ENCODE measurements at places on chromosomes 4 and X.

- no peak for DNase-seq
These were observed 18.4 kb upstream of the FAM47E start for GRCh38 chr4:76233083-76233482.

GRCh38 chr4:41670982-41671381 is 77.5 kb downstream of the PHOX2B start:
- no peak for DNase-seq

- no peak for DNase-seq
These were observed 59.4 kb upstream of the NAP1L5 start for GRCh38 chr4:88757067-88757466.

DNA sequence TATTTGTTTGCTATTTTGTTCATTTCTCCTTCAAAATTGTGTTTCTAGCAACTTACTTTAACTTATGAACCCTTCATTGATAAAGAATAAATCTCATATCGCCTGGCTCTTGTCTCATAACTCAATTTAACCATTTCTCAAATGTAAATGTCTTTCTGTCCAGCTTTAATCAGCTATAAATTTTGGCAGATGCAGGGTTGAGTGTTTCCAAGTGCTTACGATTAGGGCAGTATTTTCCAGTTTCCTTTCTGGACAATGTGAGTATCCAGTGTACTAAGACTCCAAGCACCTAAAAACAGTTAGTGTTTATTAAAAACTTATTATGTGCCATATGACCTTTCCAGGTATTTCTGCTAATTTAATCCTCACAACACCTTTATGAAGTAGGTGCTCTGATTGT is 218.6 kb upstream of the GK2 start:
- no peak for DNase-seq

- DNase-seq, result no peak
These were observed 292.5 kb downstream of the CAMK2D start for GRCh38 chr4:113469023-113469390.

DNA sequence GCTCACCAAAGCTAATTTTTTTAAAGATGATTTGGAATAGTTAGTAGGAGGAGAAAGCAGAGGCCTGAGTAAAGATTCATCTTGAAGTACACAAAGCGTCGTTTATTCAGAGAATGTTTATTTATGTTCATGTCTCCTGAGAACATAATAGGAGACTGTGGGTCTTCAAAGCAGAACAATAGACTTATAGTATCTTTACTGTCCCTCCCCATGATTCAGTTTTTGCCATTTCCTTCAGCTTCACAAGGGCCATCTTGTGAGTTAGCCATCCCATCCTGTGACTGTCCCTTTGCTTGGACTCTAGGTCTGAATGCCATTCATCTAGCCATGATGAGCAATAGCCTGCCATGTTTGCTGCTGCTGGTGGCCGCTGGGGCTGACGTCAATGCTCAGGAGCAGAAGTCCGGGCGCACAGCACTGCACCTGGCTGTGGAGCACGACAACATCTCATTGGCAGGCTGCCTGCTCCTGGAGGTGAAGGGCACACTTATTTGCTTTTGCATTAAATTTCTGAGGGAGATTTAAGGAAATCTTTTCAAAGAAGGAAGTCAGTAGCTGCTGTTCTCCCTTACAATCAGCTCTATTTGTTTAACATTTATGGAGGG is 105.8 kb downstream of the NFKB1 start:
- DNase-seq, result no peak

DNA sequence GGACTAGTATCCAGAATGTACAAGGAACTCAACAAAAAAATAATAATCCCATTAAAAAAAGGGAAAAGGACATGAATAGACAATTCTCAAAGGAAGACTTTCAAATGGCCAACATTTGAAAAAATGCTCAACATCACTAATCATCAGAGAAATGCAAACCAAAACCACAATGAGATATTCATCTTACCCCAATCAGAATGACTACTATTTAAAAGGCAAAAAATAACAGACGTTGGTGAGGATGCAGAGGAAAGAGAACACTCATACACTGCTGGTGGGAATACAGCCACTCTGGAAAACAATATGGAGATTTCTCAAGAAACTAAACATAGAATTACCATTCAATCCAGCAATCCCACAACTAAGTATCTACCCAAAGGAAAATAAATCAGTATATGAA is 133.1 kb downstream of the KDR start:
- no peak for DNase-seq

DNA sequence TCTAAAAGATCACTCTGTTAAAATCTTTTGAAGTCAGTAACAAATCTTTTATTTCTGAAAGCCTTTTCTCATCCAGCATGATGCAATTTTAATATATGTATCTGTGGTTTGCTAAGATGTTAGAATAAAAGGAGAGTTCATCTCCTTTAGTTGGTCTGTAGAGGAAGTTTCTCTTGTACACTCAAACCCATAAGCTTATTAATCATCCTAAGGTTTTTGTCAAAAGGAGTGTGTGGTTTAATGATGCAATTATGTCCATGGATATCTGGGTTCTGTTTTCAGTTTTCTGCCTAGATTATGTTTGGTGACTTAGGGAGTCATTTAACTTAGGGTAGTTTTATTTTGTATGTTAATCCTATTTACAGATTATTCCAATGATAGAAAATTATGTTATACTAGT is 52.1 kb upstream of the NDST4 start:
- no peak for DNase-seq

- DNase-seq, result no peak
These were observed 188.8 kb downstream of the SOWAHB start for GRCh38 chr4:76708971-76709771.

GRCh38 chr4:163613383-163613782 is 118.9 kb downstream of the TMA16 start:
- no peak for DNase-seq

DNA sequence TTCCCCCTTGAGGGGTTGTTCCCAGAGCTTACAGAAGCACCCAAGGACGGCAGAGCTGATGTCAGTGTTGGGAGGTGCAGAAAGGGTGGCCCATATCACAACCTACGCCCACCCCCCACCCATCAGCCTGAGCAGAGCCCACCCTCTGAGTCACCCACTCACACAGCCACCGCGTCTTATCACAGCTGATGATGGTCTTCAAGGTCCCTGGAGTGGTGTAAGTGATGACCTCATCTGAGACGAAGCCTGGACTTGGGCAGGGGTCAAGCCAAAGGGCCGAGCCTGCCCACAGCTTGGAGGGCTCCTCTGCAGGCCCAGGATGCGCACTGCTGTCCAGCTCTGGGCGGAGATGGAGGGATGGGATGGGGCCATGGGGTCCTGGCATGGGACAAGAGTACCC is 3.0 kb upstream of the HTRA3 start:
- no peak for DNase-seq

DNA sequence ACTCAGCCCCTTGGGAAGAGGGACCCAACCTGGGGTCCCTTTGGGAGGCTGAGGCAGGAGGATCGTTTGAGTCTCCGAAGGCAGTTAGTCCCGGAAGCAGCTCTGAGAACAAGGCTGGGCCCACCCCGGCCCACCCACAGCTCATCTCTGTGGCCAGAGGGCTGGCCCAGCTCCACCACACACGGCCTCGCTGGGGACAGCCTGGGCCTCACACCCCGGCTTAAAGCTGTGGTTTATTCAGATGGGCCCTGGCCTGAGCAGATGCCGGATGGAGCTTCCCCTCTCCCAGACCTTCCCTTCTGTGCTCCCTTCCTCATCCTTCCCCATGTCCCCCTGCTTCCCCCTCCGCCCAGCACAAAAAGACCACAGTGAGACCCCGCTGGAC is 54.4 kb downstream of the FAM53A start:
- DNase-seq, result no peak

DNA sequence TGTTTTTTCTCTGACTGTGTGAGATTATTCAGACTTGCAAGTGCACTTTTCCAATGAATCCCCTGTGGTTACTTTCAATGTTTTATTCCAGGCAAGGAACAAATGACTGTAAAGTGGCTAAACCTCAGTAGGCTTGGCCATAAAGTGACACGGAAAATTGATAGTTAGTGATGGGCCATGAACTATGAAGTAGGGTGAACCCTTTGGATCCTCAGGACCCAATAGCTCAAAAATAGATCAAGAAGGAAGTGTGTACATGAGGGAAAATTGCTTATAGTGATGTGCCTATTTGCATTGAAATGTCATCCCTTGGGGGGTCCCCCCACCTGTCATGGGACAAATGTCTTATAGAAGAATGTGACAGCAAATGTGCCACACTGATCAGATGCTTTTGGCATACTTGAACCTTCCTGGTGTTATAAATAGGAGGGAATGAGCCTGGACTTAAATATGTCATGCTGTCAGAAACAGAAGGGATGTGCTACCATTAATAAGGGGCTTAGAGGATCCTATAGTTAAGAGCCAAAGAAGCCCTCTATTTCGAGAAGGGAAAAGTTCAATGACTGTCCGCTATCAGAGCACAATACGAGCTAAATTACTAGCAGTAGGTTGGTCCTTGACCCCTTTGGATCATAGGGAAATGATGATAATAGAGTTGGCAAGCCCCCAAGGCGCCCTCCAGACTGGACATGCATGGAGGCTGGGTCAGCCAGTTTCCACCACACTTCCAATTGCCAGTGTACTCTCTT is 30.3 kb downstream of the SLC16A2 start:
- no peak for DNase-seq

DNA sequence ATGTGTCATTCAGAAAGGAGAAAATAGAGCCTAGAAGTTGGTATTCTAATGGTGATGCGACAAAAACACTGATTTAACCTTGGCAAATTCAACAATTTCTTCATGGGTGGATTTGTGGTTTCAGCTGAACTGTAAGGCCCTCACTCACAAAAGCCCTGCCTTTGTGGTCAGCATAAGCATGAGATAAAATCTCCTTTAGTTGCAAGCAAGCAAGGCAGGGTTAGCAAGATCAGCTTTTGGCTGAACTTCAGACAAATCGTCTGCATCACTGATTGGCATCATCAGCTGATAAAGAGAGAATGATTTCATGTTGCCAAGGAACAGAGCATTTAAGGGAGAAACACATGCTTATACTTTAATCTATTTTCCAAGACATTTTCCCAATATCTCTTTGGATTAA is 2582.2 kb downstream of the PCDH7 start:
- DNase-seq, result no peak
